ENCODE measurements at places on chromosomes 12 and 14.

DNA sequence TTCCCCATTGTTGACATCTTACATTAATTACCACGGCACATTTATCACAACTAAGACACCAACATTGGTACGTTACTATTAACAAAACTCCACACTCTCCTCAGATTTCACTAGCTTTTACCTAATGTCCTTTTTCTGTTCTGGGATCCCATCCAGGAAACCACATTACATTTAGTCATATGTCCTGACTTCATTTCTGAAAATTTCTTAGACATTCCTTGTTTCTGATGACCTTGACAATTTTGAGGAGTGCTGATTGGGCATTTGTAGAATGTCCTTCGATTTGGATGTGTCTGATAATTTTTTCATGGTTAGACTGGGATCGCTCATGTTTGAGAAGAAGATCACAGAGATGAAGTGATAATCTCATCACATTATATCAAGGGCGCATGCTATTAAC, 34.6 kb upstream of the ACSM4 start:
- no peak for DNase-seq

- no peak for DNase-seq
These were observed 69.0 kb downstream of the TMEM116 start for GRCh38 chr12:111943929-111944328.

GRCh38 chr12:122203301-122204166, at the start of gene B3GNT4:
TSS of gene B3GNT4 (plus strand) at chr12:122203709. CDS start at chr12:122204619, 910 bp downstream.
- no peak for DNase-seq

GRCh38 chr14:82449926-82450468, 916.3 kb upstream of the SEL1L start:
- DNase-seq = no peak

- DNase-seq = no peak
These were observed 132.4 kb upstream of the RGS6 start for GRCh38 chr14:71799841-71800240.

- no peak for DNase-seq
These were observed 101.8 kb downstream of the TNFAIP2 start for GRCh38 chr14:103225062-103225461.

- no peak for DNase-seq
These were observed 37.6 kb upstream of the SLCO1C1 start for GRCh38 chr12:20657496-20657895.

- no peak for DNase-seq
These were observed 9.6 kb downstream of the TRMT5 start for GRCh38 chr14:60971271-60971670.

DNA sequence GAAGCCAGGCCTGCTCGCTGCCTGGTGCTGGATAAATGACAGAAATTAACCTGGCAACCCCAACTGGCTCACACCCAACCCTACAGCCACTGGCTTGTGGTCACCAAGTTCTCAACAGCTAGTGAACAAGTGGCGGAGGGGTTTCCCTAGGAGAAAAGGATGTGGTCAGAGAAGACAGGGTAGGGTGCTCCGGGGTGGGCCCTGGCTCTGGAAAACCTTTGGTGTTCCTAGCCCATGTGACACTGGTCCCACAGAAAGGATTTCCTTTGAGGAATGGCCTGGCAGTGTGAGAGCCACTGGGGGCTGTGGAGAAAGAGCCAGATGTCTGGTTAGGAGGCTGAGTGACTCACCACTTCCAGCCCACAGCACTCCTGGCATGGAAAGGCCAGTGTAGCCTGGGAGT, 8.7 kb downstream of the SYNE3 start:
- DNase-seq = no peak

- no peak for DNase-seq
These were observed 159.3 kb downstream of the DAD1 start for GRCh38 chr14:22429546-22430294.

- DNase-seq = no peak
These were observed 179.4 kb upstream of the BCL2L14 start for GRCh38 chr12:11891346-11891745.

- DNase-seq = no peak
These were observed 30.9 kb downstream of the GPR137C start for GRCh38 chr14:52583544-52583943.

GRCh38 chr12:122052285-122052684, 26.3 kb upstream of the MLXIP start:
- DNase-seq = no peak

- DNase-seq = no peak
These were observed 9.7 kb downstream of the DDX47 start for GRCh38 chr12:12822886-12823285.

GRCh38 chr14:91817566-91818325, 49.6 kb downstream of the TC2N start:
- DNase-seq = no peak
